CD4-positive, alpha-beta T cell treated with Interleukin-10 for 1 hour (primary cell): ENCODE measurements at places on chromosomes 13 and 19.

DNA sequence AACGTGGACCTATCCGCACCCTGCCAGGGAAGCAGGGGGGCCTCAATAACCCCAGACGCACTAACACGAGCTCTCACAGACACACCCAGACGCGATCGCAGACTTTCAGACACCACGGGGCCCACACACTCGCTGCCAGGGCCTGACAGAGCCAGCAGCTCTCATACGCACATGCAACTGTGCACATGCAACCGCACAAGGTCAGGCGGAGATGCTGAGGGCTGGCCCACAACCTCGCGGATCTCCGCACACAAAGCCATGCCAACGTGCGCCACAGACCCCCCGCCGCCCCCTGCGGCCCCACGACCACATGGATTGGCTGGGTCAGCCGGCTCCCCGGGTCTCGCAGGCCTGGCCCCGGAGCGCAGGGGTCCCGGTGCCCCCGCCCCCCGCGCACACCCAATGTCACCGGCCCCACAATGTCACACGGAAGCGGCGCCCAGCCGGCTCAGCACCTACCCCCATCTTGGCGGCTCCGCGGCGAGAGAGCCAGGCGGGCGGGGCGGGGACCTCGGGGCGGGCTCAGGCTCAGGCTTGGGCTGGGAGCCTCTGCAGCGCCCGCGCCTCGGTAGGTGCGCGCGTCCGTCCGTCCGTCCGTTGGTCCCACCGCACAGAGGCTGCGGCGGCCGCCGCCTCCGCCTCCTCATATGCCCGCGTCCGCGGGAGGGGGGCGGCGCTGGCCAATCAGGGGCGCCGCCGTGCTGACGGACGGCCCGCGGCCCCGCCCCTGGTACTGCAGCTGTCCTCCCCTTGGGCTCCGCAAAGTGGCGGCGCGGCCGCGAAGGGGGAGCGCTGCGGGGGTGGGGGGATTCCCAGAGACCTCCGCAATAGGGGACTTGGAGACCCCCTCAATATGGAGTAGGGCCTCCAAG is at the start of gene ATP1A3:
Gene ATP1A3, minus strand, starts transcription at position 619 of the 872 bp plus-strand sequence. Its CDS starts 154 bp downstream, at position 465.
- peak; percentile 72 for DNase-seq

DNA sequence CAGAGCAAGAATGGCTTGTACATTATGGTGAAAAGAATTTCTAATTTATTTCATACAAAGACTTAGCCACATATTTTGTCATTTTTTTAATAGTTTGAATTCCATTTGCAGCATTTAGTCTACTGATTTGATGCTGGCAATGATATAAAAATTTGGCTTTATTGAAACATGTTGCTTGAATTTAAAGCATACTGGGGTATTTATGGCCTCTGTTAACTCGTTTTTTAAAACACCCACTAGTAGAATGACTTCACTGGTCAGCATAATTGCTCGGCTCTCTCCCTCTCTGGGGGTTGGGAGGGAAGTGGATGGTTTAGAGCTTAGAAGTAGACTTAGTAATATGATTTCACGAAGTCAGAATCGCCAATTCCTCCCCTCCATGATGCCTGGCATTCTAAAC is 354.9 kb upstream of the HTR2A start:
- DNase-seq = no peak

DNA sequence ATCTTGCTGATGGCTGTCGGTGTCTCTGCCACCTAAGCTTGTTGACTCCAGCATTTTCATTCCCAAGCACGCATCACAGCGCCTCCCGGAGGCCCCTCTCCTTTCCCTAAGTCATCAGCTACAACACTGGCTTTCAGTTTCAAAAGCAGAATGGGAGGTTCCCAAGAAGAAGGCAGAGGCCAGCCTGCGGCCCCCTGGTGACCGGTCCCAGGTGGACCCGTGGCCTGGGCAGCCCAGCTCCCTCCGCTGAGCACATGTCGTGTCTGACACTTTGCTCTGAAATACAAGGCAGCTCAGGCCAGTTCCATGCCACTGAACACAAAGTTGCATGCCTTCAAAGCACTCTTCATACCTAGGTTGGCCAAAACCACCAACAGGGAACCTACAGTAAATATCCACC is 8.5 kb downstream of the MLLT1 start:
- DNase-seq = no peak

DNA sequence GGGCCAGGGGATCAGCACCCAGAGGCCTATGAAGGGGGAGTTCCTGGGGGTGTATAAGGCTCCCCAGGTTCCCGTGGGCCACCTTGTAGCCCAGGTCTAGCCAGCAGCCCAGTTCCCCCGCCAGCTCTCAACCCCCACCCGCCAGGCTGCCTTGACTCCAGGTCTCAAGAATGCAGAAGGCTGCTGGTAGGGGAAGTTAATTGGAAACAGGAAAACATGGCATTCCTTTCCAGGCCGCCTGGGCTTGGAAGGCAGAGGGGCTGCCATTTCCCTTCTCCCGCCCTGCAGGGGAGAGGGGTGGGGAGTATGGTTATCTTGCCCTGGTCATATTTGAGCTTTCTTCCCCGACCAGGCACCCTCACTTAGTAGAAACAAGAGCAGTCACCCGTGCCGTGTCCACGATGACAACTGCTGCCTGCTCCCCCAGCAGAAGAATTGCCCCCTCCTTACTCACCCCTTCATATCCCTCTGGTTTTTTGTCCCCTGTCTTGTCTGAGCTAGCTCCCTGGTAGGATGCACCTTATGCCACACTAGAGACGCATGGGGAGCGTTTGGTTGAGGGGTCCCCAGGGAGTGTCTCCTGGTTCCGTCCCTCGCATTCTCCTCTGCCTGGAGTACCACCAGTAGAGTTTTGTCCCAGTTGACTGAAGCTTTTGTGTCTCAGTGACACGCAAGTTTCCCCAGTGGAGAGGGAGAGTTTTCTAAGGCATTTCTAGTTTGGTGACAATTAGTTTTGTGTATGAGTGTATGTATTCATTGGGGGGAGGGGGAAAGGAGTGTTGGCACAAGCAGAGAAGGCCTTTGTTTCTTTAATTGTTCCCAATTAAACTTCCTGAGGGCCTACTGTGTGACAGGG is 4.5 kb downstream of the BICRA start:
- no peak for DNase-seq

DNA sequence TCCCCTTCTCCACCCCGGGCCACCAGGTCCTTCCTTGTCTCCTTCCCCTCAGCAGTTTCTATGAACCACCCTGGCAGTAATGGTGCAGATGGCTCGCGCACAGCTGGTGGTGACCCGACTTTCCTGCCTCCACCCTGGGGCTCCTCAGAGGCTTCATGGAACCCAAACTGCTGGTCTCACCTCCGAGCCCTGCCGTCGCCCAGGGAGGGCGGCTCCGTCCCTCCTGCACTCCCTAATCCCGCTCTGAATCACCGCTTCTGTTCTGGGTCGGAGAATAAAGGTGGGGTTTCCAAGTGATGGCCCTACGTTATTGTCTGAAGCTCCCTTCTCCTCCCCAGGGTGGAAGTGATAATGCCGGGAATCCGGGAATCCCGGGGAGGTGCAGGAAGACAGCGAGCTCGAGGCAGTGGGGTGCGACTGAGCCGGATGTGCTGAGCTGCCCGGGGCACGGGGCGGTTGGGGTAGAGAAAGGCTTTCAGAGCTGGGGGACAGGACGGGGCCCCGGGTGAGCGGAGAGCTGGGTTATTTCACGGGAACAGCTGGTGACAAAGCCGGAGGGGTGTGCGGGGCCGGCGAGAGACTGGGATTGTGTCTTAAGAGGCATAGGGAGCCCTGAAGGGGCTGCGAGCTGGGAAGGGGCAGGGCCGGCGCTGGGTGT is 711 bp downstream of the FUT2 start:
- DNase-seq = no peak

- DNase-seq = no peak
Measured at GRCh38 chr13:55669051-55669450, 1471.7 kb upstream of the PRR20A start.

DNA sequence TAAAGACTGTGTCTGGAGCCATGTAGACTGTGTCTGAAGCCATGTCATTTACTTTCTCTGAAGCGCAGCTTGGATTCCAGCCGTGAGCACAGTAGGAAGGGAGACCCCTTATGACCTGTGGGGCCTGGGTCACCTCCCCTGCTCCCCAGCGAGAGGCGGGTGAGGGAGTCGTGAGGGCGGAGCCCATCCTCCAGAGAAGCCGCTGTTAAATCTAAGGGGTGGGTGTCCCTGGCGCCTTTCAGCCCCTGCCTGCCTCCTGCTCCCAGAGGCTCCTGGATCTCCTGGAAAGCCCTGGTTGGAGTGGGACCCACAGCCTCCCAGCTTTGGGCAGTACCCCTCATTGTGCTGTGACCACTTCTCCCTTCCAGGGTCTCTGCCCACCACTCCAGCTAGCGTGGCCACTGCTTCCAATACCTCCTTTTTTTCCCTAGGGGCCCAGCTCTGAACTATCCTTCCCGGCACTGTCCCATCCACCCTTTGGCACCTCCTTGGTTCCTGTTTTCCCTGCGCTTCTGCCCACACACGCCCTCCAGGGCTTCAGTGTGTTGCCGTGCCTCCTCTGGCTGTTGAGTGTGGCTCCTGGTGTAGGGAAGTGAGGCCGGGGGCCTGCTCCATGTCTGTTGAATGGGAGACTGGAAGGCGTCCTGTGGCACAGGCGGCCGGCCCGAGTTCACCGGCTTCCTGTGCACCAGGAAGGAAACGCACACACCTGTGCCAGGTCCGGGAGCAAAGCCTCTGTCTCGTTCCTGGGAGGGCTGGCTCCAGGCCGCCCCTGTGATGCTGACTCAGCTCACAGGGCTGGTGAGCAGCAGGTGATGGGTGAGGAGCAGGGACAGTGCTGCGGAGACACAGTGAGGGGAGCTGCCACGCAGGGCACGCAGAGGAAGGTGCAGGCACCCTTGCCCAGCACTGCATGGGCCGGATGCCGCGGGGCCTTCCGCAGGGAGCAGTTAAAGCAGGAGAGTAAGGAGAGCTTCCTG is 29.4 kb downstream of the ATP4B start:
- no peak for DNase-seq

DNA sequence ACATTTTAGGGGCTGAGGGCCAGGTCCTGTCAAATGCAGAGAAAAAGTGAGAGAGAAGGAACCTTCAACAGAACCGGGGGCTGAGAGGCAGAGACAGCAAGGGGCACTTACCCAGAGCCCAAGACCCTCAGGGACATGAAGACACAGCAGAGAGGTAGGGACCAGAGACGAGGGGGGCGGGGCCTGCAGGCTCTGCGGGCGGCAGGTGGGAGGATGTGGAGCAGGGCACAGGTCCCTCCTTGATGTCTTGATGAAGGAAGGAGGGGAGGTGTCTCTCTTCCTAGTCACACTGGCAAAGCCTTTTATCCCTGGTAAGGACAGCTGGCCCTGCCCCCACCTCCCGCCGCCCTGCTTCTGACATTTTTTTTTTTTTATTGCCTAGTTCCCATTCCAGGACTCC is at the start of gene KLK14:
Gene KLK14, minus strand, starts transcription at position 277 of the 400 bp plus-strand sequence. Its CDS starts 273 bp downstream, at position 4.
- no peak for DNase-seq

DNA sequence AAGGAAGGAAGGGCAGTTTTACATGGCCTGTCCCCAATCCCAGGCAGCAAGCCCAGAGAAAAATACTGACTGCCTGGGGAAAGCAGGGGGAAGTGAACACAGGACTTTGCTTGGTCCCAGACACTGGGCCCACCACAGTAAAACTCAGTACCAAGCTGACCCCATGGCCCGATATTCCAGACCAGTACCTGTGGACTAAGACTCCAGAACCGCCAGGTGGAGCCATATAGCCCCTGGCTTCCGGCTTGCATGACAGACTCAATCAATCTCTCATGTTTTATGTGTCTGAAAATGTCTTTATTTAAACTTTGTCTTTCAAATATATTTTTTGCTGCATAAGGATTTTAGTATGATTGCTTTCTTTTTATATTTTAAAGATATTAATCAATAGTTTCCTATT is 767.9 kb upstream of the SLITRK6 start:
- no peak for DNase-seq

GRCh38 chr19:41933693-41934426 is 5.6 kb upstream of the ERFL start:
- DNase-seq = no peak

DNA sequence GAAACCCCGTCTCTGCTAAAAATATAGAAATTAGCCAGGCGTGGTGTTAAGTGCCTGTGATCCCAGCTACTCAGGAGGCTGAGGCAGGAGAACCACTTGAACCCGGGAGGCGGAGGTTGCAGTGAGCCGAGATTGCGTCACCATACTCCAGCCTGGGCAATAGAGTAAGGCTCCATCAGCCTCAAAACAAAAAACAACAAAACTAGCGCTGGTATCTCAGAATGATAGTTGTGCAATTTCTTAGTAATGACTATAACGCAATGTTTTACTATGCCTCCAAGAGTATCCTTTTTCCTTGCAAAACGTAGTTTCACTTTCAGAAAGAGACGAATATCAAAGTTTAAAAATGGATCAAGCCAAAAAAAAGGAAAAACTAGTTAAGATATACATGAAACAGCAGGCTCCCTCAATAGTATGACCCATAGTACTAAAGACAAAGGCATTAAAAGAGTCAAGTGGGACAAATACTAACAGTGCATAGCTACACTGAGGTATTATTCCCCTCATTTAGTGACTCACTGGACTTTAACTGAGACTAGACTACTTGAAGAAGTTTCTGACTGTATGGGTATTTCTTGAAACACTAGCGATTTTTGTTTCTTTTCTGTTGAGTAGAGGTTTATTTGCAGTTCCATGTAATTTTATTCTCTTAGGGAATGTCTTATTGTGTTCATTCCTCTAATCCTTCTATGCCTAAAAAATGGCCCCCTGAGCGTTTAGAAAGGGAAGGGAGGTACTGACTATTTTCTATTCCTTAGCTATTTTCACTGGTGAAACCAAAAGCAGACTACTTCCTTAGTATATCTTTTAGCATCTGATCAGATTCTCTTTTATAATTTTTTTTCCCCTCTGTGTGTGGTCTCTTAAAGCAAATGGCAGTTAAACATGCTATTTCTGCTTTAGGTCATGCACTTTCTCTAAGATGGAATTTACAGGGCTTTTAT is 10.4 kb upstream of the ITM2B start:
- no peak for DNase-seq

DNA sequence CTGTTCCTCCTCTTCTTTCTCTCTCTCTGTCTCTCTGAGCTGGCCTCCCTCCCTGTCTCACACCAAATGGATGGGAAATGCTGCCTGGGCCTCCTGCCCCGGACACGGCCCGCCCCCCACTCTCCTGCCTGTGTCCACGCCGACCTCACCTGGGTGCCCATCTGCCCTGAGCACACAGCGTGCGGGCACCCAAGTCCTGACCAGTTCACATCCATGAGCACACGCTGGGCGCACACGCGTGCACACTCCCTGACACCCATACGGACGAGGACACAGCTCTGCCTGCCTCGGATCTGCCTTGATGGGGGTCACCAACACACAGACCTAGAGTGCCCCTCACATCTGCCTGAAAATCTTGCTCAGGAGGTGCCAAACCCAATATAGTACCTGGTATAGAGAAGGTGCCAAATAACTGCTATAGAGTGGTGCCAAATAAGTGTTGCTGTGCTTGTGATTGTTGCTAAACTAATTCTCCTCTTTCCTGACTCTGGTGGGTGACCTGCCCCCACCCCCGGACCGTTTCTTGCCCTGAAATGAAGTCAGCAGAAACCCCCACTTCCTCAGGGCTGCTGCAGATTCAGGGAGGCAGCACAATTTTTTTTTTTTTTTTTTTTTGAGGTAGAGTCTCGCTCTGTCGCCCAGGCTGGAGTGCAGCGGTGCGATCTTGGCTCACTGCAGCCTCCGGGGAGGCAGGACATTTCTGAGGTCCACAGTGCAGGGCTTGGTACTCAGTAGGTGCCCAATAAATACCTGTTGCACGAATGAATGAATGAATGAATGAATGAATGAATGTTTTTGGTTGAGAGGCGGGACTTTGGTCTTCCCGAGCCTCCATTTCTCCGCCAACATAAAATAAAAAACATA is 4.6 kb downstream of the NFIC start:
- no peak for DNase-seq
